NCI-H1048 (cell line): ENCODE measurements at places on chromosomes 13 and 19.

DNA sequence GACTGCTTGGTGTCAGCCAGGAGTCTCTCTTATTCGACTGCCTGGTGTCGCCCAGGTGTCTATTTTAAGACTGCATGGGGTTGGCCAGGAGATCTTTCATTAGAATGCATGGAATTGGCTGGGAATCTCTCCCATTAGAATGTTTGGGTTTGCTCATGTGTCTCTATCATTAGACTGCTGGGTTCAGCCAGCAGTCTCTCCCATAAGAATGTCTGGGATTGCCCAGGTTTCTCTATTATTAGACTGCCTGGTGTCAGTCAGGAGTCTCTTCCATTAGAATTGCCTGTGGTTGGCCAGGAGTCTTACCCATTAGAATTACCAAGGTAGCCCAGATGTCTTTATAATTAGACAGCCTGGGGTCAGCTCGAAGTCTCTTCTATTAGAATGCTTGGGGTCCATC is 1496.0 kb downstream of the UQCRFS1 start:
- no peak for DNase-seq

- DNase-seq = no peak
These were observed 25.3 kb upstream of the OR10H2 start for GRCh38 chr19:15702534-15702930.

DNA sequence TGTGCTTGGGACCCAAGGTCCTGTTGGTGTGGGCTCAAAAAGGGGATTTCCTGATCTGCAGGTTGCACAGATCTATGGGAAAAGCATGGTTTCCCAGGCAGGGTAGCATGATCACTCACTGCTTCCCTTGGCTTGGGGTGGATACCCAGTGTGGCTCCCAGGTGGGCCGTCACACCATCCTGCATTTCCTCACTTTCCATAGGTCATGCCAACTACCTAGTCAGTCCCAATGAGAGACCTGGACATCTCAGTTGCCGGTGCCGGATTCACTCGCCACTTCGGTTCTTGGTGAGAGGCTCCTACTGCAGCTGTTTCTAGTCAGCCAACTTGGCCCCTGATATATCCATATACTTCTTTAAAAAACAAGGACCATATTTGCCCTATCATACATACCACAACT is 503.0 kb downstream of the PCDH17 start:
- no peak for DNase-seq

DNA sequence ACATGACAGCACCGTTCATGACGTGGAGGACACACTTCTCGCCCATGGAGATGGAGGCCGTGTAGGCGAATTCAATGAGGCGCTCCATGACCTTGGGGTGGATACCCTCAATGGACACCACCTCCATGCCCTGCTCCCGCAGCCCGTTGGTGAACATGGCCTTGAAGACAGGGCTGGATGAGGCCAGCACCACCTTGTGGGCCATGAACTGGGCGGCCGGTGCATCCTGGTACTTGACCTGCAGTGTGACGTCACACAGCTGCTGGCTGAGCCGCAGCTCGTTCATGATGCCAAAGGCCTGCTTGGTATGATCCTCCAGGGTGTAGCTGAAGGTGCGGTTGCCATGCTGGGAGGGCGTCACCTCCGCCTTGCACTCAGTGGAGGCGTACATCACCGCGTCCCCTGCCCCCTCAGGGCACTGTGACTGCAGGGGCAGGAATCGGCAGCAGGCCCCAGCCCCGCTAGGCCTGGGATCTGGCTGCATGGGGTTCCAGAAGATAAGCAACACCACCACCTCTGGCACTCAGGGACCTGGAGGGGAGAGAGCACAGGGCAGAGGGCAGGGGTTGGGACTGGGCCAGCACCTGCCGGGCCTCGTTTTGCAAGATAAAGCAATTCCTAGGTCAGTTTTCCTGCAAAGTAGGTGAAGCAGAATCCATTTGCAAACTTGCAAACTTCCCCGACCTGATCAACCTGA is 3.5 kb downstream of the KEAP1 start:
- no peak for DNase-seq

DNA sequence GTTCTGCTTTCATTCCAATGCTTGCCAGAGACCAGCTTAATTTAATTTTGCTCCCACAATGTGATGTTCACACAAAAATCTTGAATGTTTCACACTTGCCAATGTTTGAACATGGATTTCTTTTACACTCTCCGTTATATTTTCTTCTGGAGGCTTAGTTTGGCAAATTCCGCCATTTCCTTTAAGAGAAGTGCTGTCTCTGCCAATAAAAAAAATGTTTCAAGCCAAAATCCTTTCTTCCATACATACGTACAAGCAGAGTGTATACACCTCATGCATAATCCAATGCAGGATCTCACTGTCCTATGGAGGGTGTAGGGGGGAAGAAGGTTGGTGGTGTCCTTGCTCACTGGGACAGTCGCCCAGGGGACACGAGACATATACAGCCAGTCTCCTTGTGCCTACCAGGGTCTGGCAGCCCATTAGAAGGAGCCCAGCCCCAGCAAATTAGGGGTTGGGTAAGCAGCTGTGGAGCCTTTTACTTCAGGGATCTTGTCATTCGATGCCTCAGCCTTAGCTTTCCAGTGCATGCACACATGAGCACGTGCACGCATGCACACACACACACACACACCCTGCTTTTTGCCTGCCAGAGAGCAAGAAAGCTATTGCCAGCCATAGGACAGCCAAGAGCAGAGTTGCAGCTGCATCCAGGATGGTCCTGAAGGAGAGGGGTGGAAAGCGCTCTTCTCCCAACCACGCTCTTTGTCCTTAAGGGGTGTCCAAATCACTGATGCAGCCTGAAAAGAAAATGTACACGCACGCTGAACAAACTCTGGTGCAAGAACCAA is 208.3 kb downstream of the FOXO1 start:
- DNase-seq = no peak

GRCh38 chr13:47484548-47484947 is 516.5 kb downstream of the SUCLA2 start:
- no peak for DNase-seq

DNA sequence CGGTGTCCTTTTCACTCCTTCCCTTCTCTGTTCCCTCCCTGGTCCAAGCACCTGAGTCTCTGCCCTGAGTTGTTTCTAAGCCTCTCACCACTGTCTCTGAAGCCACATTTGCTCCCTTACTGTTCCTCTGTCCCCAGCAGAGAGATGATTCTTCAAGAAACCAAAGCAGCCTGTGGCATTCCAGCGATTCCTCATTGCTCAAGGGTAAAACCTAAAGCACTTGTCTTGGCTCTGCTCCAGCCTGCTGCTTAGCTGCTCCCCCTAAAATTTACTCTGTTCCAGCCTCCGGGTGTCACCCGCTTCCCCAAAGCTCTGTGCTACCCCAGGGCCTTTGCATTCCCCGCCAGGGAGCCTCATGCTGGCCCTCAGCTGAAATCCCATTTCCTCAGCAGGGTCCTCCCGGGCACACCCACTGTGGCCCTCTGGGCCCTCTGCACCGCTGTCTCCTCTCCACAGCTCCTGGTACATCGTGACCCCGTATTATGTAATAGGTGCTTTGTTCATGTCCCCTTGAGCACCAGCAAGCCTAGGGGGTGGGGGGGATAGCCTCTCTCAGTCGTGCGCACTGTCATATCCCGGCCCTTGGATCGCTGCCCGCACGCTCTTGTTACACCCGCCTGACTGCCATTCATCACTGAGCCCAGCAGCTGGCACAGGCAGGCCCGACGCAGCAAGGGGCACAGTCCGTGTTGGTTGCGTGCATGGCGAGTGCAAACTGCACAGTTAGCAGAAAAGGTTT is 15.8 kb downstream of the TECR start:
- DNase-seq = no peak

DNA sequence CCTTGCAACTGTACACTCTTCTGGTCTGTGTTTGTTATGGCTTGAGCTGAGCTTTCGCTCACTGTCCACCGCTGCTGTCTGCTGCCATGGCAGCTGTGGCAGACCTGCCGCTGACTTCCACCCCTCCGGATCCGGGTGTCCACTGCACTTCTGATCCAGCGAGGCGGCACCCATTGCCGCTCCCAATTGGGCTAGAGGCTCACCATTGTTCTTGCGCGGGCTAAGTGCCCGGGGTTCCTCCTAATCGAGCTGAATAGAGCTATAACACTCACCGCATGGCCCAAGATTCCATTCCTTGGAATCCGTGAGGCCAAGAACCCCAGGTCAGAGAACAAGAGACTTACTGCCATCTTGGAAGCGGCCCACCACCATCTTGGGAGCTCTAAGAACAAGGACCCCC is 2.2 kb upstream of the PSMC4 start:
- no peak for DNase-seq

- no peak for DNase-seq
These were observed 314.8 kb upstream of the MAB21L1 start for GRCh38 chr13:35791184-35791851.

GRCh38 chr19:55246462-55247451 is 12.1 kb downstream of the PPP6R1 start:
- DNase-seq = no peak

DNA sequence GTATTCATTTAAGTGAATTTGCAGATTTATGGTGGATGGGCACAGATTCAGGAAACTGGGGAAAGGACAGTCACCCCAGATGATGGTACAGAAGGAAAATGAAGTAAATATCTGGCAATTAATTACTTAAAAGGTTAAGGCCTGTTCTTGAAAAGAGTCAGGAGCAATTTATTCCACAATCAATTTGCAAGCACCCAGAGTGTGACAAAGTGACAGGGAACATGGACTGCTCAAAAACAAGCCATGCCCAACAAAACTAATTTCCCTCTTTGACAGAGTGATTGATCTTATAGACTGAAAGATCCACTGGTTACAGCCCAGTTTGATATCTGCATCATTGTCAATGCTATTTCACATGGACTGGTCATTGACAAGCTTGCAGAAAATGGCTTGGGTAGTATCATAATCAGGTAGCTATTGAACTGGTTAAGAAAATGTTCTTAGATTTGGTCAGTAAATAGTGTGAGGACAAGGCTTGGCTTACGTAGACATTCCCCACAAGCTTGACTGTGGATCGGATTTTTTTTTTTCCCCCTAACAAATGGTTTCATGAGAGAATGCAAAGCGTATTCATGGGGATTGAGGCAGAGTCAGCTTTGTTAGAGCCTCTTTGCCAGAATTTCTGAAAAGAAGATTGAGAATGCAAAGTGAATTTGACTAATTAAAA is 584.6 kb downstream of the GPC6 start:
- no peak for DNase-seq

GRCh38 chr13:84136582-84136981 is 254.3 kb upstream of the SLITRK1 start:
- DNase-seq = no peak

DNA sequence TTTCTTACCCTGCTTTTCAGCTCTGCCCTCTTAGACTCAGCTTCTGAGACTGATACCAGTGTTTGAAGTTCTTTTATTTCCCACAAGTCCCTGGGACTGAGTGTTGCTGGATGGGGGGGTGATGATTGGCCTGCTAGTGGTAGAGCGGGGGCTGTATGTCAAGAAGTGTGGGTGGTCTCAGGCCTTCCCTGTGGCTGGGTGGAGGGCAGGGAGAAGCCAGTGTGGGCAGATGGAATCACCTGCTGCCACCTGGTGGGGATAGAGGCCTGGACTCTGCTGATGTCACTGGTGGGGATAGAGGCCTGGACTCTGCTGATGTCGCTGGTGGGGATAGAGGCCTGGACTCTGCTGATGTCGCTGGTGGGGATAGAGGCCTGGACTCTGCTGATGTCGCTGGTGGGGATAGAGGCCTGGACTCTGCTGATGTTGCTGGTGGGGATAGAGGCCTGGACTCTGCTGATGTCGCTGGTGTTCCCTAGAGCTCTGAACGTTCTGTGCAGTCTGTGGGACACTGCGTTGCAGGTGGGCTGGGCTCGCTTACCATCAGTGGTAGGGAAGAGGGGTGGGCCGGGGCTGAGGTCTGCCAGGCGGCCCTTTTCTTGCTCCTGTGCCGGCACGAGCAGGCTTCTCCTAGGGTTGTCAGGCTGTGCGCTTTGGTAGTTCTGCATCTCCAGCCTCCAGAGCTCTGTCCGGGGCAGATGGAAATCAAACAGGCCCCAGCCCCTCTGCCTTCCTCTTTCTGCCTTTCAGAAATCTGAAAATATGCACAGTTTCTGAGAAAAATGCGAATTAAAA is 101.3 kb downstream of the ARHGEF7 start:
- DNase-seq = no peak

DNA sequence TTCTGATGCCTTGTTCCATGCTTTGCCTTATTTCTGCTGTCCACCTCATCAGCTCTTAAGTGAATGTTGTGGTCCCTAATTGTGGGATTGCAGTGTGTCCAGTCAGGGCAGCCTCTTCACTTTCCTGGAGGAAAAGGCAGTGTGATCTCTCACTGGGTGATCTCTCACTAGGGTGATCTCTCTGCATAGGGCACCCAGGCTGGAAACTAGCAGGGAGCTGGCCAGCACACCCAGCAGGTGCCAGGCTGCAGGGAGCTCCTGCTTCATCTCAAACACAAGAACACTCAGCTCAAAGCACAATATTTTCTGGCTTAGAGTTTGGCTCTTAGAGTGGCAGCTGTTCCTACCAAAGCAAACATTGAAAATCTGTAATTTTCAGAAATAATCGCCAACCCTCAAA is 36.5 kb upstream of the TSHZ3 start:
- DNase-seq = no peak

DNA sequence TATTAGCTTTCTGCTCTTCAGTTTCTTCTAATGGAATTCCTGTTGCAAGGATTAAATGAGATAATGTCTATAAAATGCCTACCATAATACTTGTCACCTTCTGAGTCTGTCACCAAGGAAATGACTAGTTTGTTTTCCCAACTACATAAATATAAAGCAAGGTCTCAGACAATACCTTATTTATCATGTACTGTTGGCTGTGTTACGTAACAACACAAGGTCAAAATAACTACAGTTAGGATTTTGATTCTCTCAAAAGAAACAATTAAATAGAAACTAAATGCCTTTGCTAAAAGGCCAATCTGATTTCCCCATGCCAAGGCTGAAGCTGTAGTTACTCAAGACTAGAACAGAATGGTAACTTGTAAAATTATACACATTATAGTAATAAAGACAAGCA is 134.5 kb downstream of the PCDH9 start:
- DNase-seq = no peak

DNA sequence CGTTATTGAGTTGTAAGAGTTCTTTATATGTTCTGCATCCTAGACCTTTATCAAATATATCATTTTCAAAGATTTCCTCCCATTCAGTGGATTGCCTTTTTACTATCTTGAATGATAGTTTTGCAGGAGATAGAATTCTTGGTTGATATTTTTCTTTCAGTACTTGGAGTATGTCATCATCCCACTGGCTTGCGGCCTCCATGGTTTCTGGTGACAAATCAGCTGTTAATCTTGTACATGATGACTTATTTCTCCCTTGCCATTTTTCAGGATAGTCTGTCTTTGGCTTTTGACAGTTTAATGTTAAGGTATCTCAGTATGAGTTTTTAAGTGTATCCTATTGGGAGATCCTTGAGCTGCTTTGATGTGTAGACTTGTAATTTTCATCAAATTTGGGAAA is 8.5 kb downstream of the ZNF557 start:
- no peak for DNase-seq

GRCh38 chr13:36513266-36513665 is 81.0 kb downstream of the CCNA1 start:
- DNase-seq = no peak
